Natural killer cell (primary cell): ENCODE measurements at places on chromosomes 6 and 20. TPM values are rescaled to one million over a fixed set of nuclear protein-coding genes. Genes with fewer than 3 reads are reported as not detected.

Gene FLRT3
- total RNA-seq: not detected

Gene UBE2C
- total RNA-seq: 0.54 TPM

DNA sequence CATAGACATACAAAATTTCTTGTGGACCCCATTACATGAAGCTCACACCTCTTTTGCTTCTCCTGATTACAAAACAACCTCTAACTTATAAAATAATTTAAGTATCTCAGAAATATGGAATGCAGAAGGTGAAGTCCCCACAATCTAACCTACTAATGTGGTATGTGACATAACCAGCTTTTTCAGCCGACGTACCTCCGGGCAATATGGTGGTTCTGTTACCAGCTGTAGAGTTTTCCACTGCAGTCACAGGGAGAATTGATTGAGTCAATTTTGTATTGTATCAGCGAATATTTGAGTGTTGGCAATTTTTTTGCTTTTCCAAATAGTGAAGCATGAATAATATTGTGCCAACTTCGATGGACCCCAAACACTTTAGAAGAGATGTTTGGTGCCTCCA, 15.7 kb upstream of the SPO11 start:
- H3K27ac ChIP-seq: no peak overlapping the region

DNA sequence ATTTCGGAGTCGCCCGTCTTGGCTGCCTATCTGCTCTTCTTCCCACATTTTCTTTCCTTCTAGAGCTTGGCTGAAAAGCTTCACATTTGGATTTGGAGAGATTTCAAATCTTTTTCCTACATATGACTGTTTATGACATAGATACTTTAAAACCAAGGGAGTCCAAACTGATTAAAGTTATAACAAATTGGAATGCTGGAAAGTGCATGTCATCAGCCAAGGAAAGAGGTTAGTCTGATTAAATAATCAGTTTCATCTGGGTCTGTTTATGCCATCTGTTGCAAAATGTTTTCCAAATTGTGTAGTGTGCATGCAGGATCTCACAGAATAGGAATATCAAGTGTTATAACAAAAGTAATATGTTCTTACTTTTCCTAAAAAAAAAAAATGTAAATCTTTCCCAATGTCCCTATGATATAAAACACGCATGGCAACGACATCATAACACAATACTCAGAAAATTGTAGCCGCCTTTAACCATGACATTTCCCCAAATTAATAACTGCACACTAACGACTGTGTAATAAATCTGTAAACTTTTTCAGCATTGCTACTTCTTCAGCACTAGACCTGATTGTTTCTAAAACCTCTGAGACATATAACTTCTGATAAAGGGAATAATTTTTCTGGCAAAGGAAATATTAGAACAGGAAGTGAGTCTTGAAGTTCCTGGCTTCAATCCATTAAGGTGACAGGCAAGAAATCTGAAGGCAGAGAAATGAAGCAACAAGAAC, 230.2 kb upstream of the FOXQ1 start:
- H3K4me3 ChIP-seq: no peak overlapping the region
- H3K36me3 ChIP-seq: no peaks in the 10 kb centered on the region
- no peaks in the 10 kb centered on the region for H3K4me1 ChIP-seq
- H3K27ac ChIP-seq: no peak overlapping the region
- DNase-seq: no peak
